ENCODE measurements at places on chromosomes 12 and 14.

- DNase-seq: peak; percentile 34
Measured at GRCh38 chr14:80605536-80605935, 336.0 kb downstream of the CEP128 start.

DNA sequence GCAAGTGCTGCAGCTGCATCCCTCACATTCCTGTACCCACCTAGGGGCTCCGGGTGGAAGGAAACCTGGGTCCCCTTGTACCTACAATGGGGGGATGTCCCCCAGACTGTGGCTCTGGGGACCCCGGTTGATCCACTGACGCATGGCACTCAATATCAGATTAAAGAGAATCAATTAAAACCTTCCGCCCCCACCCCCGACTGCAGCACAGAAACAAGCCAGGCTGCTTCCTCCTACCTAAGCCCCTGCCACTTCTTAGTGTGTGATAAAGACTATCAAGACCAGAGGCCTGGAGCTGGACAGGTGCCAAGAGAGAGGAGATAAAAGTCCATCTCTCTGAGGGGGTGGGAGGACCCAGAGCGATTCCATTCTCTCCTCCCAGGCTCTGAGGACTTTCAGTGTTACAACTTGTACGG lies 28.2 kb upstream of the RPLP0 start:
- DNase-seq: no peak

DNA sequence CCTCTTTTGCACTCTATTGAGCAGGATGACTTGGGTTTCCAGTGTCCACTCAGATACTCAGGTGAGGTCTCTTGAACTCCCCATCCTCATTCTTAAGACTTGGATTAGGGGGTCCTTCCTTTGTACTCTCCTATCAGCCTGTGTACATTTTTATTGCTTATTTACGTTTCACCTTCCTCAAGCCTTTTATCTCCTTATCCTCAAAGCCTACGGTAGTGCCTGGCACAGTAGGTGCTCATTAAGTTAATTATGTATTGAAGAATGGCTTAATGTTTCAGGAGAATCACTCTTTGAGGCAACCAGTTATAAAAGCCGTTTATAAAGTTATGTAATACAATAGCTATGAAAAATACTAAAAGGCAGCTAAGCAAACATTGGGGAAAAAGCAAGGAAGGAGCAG lies 315.7 kb downstream of the NPAS3 start:
- no peak for DNase-seq

DNA sequence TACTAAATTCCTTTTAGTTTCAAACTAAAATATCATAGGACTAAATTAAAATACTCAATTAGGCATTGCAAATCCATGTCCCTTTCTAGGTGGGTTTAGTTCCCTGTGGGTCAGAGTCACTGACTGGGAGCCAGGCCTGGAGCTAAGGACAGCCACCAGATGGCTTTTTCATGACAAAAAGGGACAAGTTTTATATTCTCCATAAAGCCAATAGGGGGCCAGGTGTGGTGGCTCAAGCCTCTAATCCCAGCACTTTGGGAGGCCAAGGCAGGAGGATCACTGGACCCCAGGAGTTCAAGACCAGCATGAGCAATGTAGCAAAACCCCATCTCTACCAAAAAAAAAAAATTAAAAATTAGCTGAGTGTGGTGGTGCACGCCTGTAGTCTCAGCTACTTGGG lies 35.4 kb upstream of the EIF5 start:
- no peak for DNase-seq
